ENCODE measurements at places on chromosomes 2 and 18.
A peak's percentile ranks its signal among the peaks of the same experiment; 100 is the strongest.

DNA sequence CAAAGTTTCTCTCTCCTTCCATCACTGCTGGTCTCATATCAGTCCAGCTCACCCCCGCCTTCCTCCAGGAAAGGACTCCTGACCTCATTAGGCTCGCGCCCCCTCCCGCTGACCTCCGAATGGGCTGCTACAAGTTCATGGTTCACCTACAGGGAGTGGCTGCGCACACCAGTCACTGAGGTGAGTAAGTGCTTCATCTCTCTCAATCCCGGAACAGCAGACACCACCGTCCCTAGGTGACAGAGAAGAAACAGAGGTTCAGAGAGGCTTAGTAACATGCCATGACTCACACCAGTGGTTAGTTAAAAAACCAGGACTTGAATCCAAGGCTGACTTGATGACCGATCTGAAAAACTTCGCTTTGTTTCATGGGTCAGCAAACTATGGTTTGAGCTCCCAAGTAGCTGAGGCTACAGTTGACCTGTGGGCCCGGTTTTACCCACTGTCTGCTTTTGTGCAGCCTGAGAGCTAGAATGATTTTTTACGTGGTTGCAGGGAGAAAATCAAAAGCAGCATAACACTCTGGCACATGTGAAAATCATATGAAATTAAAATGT, 42.0 kb downstream of the ZFP36L2 start:
- DNase-seq: no peak

GRCh38 chr18:33812186-33812585, 234.2 kb downstream of the ASXL3 start:
- no peak for DNase-seq

GRCh38 chr18:31419457-31419932, 28.0 kb upstream of the DSG3 start:
- no peak for DNase-seq

DNA sequence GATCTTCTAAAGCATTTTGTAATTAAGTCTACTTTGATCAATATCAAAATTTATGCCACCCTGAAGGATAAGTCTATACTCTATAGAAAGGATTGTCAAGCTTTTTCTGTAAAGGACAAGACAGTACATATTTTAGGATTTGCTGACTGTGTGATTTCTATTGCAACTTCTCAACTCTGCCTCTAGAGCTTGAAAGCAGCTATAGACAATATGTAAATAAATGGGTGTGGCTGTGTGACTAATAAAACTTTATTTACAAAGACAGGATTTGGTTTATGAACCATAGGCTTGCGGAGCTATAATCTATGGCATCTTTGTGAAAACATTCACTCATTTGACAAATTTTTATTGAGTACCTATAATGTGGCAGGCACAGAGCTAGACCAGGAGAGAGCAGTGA, 18.4 kb downstream of the UPP2 start:
- no peak for DNase-seq

DNA sequence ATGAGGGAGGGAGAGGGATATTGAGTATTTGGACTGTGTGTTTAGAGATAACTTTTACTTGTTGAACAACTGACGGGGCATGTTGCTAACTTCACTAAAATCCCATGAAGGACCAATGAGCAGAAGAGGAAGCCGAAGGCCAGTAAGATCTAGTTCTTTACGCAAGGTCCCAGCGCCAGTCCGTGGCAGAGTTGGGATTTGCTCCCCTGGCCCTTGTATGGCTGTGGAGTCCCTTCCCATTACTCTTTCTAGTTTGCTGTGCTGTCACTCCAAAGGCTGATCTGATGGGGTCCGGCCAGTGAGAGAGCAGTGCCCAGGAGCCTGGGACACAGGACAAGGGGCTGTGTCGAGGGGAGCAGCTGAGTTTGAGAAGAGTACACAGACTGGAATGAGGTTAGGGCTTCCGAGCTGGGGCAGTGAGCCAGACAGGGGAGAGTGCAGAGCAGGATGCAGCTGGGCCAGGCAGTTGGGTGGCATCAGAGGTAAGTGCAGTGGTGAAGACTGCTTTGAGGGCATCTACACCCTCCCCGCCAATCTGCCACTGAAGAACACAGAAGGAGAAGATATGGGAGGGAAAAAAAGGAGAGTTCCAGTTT, 692.9 kb upstream of the HS6ST1 start:
- DNase-seq: no peak

DNA sequence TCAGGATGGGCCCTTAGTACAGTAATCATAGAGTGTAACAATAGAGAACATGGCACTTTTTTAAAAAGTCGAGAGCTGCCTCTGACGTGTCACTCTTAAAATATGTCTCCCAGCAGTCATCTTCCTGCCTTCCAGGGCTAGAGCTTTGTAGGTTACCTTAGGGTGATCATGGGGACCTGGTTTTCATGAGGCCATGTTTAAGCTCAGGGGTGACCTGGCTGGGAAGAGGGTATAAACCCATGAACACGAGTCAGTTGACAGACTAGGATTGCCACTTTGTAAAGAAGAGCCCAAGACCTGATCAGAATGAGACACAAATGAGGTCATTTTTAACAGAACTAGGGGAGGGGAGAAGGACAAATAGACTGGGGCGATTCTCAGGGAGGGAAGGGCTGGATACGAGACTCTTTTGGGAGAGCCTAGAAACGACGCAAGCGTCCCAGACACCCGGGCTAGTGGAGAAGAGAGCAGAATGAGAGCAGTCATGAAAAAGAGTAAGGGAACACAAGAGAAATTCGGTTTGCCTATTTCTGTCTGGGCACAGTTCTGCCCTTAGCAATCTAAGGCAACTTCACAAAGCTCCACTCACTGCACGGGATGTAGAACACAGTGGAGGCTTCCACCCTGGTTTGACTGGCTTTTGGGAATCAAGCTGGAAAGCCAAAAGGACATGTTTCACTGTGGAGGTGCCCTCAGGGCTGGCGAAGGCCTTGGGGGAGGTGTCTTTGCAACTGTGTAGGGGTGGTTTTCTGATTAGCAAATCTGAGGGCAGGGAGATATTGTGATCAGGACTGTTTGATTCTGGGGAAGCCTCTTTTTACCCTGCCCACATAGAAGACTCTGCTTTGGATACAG, 1.8 kb upstream of the RAB31 start:
- DNase-seq: no peak

DNA sequence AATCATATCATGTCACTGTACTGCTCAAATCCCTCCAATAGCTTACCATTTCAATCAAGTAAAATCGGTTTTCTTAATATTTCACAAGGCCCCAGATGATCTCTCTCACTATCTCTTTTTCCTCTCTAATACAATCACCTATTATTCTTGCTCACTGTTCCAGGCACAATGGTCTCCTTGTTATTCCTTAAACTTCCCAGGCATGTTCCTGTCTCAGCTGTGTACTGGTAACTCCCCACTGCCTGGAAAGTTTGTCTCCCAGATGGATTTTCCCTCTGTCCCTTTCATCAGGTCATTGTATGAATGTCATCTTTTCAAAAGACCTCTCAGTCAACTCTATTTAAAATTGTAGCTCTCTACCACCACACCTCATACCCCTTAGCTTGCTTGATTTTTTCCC, 30.7 kb upstream of the FANCL start:
- DNase-seq: no peak

GRCh38 chr2:70241340-70241739, 7.1 kb downstream of the TIA1 start:
- DNase-seq: no peak

GRCh38 chr18:43571078-43571689, 293.9 kb upstream of the SYT4 start:
- DNase-seq: peak; percentile 53

DNA sequence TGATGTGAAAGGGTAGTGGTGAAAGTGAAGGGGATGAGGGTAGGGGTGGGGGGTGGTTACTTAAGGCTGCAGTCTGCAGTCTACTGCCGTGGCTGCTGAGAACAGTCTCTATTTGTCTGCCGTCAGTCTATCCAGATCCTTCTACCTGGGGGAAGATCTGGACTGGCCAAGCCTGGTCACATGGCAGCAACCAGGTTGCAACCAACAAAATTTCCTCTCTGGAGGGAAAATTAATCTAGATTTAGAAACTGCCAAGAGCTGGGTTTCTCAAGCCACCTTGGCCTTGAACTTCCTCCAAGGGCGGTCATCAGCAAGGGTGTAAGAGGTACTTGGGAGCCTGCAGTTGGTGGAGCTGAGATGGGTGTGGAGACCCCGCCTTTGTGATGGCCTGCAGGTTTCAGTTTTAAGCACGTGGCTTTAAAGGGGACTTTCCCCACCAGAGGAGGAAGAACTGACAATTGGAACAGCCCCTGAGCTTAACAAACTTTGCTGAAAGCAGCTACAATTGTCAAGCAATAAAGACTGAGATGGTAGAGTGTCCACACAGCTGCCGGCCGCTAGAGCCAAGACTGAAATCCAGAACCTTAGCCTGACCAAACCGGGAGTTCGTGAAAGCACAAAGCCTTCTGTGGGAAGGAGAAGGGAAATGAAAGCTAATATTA, 31.4 kb upstream of the KCMF1 start:
- DNase-seq: no peak

DNA sequence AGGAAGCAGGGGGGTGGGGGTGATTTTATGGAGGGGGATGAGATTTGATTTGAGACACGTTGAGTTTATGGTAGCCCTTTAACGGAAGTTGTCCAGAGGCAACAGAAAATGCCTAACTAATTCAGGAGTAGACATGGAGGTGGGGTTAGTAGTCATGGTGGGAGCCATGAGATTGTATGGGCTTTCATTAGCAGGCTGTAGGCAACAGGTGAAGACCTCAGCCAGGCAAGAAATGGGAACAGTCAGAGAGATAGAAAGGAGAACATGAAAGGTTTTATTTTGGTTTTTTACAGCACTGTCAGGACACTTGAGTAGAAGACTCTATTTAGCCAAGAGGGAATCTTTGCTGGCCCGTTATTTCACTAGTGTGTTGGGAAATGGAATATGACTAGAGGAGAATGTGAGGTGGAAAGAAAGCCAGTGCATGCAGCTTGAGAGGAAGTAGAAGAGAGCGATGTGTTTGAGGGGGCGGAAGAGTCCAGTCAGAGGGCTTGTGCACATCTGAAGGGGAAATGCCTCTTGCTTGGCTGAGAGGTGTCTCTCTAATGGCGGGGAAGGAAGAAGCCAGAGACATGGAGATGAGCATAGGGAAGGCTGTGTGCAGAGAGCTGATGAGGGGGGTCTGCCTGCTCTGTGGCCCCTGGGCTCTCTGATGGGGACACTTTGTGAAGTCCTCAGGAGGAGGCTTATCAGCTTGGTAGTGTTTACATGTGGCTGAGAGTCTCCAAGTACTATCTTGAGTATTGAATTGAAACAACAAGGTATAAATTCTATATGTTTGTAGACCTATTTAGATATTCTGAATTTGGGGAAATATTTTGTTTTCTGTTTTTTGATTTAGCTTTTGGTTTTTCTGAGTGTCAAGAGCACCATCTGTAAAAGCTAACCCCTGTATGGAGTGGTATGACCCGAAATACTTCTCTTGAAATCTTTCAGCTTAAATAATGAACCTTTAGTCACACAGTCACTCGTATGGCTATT, 66.9 kb upstream of the ITM2C start:
- no peak for DNase-seq

- no peak for DNase-seq
These were observed 246.5 kb downstream of the MYCN start for GRCh38 chr2:16186661-16187481.

GRCh38 chr2:10265329-10266132, 37.2 kb upstream of the HPCAL1 start:
- no peak for DNase-seq

DNA sequence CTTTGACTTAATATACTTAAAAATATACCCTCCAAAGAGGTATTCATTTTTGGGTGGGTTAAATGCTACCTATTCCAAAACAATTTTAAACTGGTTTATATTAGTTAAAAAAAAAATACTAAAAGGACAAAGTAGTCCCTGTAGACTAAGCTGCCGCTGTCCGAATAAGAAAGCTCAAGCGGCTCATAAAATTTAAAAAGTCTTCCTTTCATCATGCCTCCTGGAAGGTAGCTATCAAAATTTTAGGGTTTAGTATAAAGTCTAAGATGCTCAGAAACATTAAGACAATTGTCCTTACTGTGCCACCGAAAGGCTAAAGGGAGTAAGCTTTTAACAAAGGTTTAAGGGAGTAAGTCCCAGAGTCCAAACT, 440 bp upstream of the UGGT1 start:
- DNase-seq: no peak

DNA sequence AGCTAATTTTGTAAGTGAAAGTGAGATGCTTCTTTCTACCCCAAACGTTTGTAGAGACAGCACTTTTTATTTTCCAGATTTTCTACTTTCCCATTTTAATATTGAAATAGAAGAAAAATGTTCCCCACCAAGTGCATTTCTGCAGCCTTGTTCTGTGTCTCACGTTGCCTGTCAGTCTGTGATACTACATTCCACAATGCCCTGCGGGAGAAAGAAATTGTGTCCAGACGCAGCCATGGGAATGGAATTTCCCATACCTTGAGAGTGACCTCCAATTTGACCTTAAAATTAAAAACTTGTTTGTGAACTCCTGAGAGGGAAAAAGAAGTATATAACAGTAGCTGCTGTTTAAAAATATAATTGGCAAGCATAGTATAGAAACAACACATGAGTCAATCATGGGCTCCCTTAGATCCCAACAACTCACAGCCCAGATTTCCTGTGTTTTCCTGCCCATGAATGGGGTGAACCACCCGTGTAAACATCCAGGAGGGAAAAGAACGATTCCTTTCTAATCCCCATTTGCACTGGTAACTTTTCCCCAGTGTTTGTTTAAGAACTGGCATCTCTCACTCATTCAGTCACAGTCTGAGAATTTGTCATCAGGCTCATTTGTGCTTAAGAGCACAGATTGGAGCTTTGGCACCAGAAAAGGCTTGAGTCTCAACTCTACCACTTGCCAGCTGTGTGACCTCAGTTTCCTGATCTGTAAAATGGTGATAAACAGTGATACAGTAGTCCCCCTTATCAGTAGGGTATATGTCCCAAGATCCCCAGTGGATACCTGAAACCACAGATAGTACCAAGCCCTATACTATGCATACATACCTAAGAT, 166.1 kb upstream of the ZNF521 start:
- DNase-seq: no peak

GRCh38 chr2:62568074-62568473, 62.1 kb upstream of the TMEM17 start:
- no peak for DNase-seq

DNA sequence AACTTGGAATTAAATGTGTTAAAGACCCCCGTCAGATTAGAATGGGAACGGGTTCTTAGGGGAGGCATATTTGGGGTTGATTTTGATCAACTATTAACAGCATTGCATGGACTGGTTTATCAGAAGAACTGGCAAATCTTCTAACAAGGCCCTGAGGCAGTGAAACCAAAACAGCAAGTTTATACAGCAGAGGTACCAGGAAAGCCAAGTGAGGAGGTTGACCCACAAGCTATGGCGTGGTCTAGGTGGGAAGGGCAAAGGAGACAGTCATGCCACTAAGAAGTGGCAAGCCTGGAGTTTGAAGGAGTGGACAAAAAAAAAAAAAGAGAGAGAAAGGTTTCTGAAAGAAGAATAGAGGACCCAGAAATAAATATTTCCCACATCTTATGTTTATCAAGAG, 187.0 kb downstream of the MREG start:
- no peak for DNase-seq
